Stimulated activated naive CD4-positive, alpha-beta T cell (primary cell): ENCODE measurements at places on chromosomes 2 and 18.

- DNase-seq = no peak
Observed at GRCh38 chr18:48776641-48777025, 174.1 kb downstream of the SMAD7 start.

DNA sequence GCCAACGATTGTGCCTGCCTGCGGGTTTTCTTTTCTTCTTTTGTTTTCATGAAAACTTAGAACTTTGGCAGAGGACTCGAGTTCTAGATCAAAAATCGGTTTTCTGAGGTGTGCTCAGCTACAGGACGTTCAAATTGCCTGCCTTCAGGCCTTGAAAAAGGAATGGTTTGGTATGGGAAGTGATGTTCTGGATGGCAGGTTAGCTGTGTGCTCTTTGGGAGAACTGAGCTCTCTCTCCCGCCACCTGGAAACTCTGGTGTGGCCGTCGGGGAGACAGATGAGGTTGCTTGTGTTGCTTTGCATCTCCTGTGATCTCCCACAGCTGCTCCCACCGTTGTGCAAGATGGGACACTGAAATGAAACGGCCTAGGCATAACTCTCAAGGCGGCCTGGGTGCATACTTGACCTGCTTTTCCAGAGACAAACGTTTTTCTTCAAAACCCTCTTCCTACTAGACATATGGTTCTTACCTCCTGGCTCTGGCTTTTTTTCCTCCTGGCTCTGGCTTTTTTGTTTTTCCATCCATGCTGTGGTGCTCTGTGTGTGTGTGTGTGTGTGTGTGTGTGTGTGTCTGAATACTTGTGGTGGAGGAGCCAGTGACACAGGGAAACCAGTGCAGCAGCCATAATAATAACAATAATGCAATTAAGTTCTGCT lies 2.0 kb downstream of the FMNL2 start:
- DNase-seq = no peak

DNA sequence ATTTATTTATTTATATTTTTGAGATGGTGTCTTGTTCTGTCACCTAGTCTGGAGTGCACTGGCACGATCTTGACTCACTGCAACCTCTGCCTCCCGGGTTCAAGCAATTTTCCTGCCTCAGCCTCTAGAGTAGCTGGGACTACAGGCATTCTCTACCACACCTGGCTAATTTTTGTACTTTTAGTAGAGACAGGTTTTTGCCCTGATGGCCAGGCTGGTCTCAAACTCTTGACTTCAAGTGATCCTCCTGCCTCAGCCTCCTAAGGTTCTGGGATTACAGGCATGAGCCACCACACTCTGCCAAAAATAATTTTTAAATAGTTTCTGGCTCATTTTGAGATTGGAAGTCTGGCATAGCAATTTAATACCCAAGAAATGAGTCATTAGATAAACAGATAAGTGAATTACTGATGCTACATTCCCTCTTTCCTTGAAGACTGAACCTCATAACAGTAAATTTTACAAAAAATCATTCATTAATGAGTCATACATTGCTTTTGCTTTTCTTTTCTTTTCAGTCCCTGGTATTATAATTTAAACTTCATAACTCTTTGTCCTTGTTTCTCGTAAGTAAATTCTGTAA lies 881.6 kb upstream of the PIK3C3 start:
- DNase-seq = no peak

DNA sequence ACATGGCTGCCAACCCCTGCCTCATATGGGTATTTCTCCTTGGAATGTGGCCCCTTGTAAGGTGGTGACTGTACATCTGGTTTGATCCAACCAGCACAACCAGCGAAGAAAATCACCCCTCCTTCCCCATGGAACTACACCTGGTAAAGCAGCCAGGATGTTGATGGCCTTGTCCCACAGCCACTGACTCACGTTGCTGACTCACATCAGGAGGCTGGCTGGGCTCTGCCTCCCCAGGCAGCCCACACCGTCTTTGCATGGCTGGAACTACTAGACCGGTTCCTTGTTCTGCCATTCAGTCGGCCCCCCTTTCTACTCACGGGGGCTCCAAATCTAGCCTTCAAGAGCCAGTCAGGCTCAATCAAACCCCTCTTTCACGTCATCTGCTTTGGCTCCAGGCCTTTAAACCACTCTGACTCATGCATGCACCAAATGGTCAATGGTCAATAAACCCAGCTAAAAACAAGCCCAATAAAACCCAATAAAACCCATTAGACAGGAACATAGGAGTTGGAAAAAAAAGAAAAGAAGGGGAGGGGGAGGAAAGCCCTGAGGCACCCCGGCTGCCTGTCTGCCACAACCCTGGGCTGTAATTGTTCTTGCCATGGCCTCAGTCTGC lies 114.8 kb downstream of the PLB1 start:
- DNase-seq = no peak

- no peak for DNase-seq
Observed at GRCh38 chr2:160411955-160412354, 81.7 kb downstream of the RBMS1 start.

DNA sequence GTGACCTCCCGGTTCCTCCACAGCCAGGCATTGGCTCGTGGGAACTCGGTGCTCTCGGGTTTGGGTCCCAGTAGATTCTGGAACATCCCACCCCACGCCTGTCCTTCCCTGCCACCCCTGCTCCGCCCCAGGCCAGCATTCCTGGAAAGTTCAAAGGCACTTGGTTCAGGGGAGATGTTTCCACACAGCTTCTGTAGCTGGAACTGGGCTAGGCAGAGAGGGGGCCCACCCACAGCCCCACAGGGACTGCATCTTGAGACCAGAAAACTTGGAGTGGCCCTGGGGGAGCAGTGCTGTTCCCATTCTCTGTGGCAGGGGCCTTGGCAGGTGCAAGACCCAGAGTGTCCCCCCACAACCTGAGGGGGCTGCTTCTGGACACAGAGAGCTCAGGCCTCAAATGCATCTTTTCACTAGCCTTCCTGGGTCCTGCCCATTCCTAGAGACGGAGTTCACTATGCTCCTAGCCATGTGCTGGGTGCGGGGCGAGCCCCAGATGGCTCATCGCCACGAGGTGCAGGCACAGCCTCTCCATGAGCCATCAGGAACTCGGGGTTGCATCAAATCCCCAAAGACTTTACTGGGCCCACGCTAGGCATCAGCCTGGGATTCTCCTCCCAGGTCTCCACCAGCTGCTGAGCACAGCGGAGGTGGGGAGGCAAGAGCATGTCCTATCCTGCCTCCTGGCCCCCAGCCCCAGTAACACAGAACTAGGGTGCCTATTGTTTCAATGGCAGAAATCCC lies 68.7 kb downstream of the ZFP36L2 start:
- no peak for DNase-seq

DNA sequence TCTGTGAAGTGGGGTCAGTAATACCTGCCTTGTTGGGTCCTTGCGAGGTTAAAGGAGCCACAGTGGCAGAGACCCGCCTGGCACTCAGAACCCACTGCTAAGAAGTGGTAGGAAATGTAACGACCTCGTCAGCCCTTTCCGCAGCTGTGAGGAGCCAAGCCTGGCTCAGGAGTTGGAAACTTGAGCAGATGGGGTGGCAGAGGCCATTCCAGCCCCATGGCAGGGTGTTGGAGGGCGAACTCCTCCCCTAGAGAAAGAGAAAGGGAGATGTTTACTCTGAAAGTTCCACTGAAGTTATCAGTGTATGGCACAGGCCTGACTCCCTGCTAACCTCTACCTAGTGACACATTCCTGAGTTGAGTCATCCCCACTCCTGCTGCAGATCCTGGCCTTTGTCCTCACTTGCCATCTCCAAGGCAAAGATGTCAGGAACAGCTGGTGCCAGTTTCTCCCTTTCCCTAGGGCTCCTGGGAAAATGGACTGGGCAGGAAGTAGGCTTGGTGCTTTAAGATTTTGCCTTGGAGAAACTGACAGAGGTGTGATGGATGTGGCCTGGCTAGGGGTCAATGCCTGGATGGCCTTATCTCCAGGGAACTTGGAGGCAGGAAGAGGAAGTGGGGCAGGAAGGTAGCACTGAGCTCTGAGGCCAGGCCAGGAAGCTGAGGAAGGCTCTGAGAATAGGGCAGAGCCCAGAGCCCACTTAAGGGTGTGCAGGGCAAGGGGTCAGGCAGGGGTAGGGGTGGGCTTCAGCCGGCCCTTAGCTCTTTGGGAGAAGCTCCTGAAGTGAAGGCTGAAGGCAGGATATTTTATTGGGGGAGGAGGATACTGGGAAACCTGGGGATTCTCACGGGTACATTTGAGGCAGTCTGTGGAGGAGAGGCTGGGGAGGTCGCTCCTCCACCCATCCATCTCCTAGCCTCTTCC lies 888 bp downstream of the VAMP5 start:
- no peak for DNase-seq

- no peak for DNase-seq
Observed at GRCh38 chr2:161709428-161709827, 85.2 kb downstream of the SLC4A10 start.

DNA sequence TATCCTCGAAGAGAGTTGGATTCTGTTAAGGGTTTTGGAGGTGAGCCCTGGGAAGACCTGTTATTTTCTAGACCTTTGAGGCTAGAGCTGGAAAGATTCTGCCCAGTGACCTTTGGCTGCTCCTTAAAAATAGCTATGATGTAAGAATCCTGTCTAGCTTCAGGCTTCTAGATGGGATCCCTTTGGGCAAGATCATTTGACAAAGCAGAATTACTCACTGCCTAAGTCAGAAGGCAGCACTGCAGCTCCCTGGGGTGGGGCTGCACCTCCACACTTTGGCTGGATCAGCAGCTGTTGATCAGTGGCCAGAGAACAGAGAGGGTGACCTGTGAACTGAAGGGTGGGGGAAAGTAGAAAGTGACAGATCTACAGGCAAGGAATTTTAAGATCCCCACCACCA lies 103.8 kb downstream of the ASAP2 start:
- DNase-seq = no peak
